ELF-1 (cell line): ENCODE measurements at places on chromosomes 11 and 22.

DNA sequence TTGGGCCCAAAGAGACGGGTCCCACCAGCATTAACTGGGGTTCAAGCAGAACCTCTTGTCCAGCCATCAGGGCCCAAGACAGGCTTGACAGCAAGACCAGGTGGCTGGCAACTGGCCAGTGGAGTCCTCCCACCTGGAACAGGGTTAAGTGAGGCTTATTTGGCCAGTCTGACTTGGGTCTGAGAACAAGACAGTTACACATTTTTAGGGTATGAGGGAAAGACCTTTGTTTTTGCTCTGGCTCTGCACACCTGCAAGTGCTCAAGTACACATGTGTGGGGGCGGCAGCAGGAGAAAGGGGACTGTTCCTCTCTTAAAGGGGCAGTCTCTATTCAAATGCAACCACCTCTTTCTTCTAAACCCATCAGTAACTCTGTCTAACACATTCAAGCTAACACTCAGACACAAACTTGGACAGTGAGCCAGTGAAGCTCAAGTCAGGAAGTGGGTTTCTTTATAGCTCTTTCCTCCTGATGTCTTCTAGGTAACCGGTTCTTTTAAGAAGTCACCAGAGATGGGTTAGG lies 116.2 kb downstream of the ETS1 start:
- no peak for DNase-seq

- no peak for DNase-seq
Observed at GRCh38 chr11:14578541-14578956, 58.4 kb upstream of the PSMA1 start.

- DNase-seq = no peak
Observed at GRCh38 chr11:27770576-27770975, 70.3 kb upstream of the BDNF start.

DNA sequence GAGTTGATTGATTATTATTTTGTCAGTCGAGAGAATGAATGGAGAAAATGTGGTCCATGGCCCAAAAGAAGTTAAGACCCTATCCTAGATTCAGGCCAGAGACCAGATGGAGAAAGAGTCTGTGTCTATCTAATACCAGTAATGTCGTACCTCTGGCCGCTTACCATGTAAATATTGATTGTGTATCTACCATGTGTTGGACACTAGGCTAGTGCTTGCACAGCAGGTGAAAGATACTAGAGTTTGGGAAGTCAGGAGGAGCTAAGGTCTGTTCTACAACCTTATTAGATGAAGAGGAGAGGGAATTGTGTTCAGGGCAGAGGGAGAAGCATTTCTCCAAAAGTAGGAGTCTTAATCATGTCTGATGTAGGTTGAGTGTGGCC lies 31.8 kb downstream of the PIK3IP1 start:
- DNase-seq = no peak

GRCh38 chr11:42596576-42597145 lies 715.1 kb upstream of the API5 start:
- DNase-seq = no peak
